Stimulated activated CD4-positive, alpha-beta T cell treated with anti-CD3 and anti-CD28 coated beads, TNF-alpha, amount 100 ng/mL, for 48 hours (primary cell): ENCODE measurements at places on chromosomes 16 and 17.

DNA sequence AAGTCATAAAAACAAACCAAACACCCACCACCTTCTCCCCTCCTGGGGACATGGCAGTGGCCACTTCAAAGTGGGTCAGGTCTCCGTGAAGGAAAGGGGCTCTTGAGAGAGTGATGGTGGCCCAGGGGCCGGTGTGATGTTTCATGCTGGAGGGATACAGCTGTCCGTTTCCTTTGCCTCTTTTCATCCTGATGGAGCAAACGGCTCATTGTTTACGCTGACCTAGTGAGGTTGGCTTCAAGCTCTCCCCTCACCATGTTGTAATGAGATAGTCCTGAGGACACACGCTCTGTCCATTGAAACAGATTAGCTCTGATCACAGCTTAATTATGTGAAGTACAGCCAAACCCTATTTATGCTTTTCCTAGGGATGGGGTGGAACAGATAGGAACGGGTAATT, 34.2 kb downstream of the CDH13 start:
- DNase-seq: no peak

GRCh38 chr17:12256380-12256995, 235.8 kb downstream of the MAP2K4 start:
- no peak for DNase-seq

GRCh38 chr16:6903671-6904070, 429.0 kb upstream of the RBFOX1 start:
- no peak for DNase-seq

DNA sequence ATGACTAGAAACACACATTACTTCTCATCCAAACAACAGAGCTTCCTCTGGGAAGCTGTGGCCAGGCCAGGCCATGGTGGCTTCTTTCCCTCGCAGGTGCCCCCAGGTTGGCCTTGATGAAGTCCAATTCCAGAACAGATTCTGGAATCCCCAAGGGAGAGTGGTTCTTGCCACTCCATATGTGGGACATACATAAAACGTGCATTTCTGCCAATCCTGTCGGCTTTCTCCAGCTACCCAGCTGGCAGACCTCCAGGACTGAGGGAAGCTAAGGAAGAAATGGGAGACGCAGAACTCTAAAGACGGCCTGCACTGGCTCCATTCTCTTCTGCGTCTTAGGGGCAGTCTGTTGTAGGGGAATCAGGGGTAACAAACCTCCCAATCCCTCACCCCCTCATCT, 219.2 kb upstream of the CDH5 start:
- DNase-seq: no peak

DNA sequence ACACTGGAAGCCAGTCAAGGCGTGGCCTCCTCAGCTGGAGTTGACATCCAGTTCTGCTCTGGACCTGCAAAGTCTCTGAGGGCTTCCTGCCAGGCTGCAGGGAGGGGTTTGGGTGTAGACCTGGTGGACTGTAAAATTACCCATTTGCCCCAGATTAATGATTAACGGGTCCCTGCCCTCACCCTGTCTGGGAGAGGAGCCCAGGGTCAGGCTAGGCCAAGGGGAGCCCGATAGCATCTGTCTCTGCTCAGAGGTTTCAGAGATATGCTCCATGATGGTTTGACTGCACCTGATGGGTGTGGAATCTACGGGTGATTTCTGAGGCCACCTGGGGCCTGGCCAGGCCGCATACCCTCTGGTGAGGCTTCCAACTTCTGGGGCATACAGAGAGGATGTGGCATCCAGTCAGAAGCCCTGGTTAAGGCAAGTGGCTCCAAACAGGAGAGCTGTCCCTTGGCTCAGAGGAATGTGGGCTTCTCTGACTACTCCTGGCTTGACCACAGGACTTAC, 11.2 kb downstream of the PPY start:
- no peak for DNase-seq

DNA sequence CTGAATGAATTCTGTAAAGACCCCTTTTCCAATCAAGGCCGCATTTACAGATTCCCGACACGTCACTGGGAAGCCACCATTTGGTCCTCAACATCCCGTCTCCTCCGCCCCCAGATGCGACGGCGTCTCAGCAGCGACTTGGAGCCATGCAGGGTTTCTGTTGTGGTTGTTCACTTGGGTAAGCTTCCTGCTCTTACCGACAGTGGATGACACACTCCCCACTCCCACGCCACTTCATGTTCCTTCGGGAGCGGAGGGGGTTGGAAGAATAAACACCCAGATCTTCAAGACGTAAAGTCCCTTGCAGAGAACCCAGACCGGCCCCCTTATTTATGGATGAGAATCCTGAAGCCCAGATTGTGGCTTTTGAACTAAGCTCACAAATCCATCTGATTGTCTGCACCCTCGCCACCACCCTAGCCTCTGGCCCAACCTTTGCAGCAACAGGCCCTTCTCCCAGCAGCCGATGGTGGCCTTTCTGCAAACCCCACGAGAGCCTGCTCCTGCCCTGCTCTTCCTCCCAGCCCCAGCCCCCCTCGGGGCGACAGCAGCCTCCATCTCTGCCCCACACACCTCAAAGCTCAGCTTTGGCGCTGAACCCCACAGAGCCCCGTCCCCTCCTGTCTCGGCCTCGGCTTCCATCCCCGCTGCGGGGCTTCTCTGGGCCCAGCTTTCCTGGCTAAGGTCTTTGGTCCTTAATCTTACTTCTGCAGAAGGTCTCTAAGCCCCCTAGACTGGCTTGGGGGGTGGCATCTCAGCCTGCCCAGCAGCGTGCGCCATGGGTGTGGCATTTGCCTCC, 19.0 kb upstream of the OSGIN1 start:
- no peak for DNase-seq

GRCh38 chr17:72656130-72656763, 436.2 kb downstream of the SLC39A11 start:
- no peak for DNase-seq

DNA sequence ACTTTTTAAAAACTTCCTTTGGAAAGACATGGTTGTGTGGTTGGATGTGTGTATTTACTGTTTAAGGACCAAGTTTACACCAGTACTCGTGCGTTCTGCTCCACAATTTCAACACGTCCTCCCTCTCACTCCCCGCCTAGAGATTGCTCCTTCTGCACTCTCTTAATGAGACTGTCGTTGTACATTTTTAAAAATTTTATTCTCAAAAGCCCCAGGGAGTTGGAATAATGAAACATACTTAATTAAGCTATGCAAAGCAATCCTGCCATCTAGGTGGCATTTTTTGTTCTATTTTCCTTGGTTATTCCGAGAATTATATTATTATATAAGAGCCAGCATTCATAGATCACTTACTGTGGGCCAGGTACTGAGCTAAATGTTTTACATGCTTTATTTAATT, 264.5 kb downstream of the GRIN2A start:
- no peak for DNase-seq

DNA sequence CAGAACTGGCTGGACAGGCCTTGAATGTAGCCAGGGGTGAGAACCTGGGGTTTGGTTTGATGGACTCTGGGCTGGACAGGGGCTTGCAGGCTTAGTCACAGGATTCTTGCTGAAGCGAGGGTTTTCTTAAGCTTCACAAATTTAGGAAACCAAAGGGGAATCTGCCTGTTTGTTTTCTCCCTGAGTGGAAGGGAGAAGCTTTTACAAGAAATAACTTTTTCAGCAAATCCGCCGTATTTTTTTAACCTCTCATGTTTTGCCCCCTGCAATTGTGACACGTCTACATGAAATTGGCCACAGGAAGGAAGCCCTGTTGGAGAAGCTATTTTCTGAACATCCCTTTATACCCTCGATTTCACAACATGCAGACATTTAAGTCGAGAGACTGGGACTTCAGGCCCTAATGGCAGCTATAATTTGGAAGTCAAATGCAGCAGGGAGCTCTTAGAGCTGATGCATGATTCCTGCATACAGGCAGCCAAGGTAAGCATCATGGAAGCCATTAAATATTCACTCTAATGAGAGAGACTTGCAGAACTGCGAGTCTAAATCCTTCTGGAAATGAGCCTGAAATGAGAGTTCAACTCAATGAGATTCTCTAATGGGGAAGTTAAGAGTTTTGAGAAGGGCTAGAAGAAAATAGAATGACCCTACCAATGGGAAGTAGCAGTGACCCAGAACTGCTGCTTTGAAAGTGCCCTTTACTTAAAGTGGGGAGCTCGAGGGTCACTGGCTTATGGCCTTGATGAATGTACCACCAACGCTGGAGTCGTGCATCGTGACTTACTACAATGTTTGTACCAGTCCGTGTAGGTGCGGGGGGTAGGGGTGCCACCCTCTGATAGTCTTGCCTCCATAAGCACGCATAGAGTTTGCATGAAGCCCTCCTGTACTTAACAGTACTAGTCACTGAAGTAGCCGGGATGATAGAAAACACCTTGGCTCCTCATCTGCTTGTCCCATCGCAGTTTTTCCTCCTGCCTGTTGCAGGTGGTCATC, 45.1 kb upstream of the IRF8 start:
- no peak for DNase-seq

DNA sequence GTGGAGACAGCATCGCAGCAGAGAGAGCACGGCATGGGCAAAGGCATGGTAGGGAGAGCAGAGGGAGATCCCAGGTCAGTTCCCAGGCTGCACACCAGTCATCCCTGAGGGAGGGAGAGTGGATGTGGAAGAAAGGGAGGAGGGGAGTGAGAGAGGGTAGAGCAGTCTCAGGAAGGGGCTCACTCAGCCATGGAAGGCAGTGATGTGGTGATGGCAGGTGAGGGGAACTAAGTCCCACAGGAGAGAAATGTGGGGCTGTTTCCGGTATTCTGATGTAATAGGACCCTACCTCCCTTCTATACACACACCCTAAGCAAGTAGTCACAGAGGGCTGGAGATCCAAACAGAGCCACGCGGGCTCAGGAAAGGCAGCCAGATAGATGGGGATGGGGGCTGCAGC, 500.3 kb upstream of the CDH11 start:
- no peak for DNase-seq

DNA sequence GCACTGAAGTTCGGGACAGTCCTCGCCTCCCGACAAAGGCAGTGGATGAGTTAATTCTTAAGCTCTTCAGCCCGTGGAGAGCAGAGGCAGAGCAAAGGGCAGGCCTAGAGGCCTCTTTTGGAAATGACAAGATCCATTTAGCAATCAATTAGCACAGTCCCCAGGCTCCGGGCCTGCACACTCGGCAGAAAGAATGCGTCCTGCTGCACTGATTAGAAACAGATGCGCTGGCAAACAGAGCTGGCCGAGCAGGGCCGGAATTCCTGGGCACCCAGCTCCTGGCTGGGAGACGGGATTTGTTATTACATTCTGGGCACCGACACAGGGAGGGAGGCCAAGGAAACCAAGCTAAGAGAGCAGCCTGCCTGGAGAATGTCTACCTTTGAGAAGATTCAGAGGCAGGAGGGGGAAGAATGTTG, 162.9 kb downstream of the COPRS start:
- DNase-seq: no peak

DNA sequence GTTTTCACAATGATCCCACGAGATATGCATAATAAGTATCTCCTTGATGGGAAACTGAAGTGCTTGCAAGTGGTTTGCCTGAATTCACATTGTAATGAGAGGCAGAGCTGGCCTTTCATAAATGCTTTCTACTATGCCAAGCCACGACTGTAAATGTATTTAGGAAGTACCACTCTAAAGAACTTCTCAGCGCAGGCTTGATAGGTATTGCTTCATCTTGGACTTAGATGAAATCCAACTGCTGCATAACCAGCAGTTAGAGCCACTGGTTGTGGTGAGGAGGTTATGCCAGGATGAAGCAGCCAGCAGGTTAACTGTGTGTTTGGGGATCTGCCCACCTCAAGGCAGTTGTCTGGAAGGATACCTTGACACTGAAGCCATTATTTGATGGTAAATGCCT, 26.8 kb downstream of the MARCHF10 start:
- DNase-seq: no peak

- no peak for DNase-seq
These were observed 53.9 kb upstream of the MON1B start for GRCh38 chr16:77137045-77137444.

DNA sequence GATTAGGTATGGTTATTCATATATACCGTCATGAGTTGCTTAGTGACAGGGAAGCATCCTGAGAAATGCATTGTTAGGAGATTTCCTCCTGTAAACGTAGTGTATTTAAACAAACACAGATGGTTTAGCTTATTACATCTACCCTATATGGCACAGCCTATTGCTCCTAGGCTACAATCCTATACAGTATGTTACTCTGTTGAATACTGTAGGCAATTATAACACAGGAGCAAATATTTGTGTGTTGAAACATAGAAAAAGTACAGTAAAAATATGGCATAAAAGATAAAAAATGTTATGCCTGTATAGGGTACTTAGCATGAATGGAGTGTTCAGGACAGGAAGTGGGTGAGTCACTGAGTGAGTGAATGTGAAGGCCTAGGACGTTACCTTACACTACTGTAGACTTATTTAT, 157.7 kb downstream of the CDH11 start:
- no peak for DNase-seq

- no peak for DNase-seq
These were observed 225.4 kb upstream of the HS3ST3A1 start for GRCh38 chr17:13827118-13827517.

- no peak for DNase-seq
These were observed 465.7 kb downstream of the HAPSTR1 start for GRCh38 chr16:9556949-9557665.

- DNase-seq: no peak
These were observed 12.1 kb downstream of the CASKIN1 start for GRCh38 chr16:2184346-2184745.

DNA sequence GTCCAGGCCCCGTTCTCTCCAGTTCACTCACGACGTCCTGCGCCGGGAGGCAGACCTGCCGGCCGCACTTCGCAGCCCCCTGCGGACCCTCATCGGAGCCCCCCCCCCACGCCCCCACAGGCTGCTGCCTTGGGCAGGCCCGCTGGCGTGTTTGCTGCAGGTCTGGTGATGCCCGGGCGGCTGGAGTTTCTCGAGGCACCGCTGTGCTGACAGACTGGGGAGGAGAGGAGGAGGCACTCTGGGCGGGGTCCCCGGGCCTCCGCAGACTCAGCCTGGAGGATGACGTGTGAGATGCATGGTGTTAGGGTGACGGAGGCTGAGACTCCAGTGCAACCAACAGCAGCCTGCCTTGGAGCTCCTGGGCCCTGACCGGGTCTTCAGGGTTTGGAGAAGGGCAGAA, 24.1 kb downstream of the BAIAP2 start:
- DNase-seq: no peak

GRCh38 chr16:62644030-62644812, 608.0 kb upstream of the CDH8 start:
- DNase-seq: no peak

DNA sequence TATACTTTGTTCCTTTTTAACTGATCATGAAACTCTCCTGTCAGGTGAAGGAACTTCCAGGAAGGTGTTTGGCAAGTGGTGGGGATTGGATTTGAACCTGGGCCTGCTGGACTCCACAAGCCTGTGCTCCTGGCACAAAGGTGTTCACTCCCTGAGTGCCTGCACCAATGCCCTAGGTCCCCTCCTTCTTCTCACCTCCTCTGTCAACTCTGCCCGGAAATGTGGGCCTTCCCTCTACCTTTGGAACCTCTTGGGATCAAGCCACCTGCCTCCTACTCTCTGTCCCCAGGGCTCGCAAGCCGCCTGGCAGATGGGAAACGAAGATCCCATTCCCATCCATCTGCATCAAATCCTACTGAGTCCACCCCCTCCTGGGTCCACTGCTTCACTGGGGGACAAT, 40.0 kb downstream of the RTN4RL1 start:
- no peak for DNase-seq

- DNase-seq: no peak
These were observed 671 bp upstream of the CD300C start for GRCh38 chr17:74546586-74546985.

GRCh38 chr17:28828294-28829040, 14.1 kb downstream of the FAM222B start:
- no peak for DNase-seq
